ENCODE measurements at places on chromosomes 2 and 18.

- DNase-seq = no peak
These were observed 313.7 kb downstream of the ZNF521 start for GRCh38 chr18:25038261-25038660.

DNA sequence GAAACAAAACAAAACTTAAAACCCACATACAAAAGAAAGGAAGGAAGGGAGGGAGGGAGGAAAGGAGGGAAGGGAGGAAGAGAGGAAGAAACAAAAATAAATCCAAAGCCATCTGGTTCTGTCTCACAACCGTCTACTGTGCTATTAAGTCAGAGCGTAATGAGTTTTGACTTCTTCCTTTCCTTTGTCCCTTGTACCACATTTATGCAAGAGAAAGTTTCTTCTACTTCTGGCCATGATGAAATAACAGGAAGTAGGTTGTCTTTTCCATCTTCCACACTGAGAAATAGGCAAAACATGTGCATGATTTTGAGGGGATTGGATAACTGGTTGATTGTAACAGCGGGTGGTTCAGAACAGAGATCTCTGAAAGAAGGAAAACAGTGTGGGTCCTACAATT, 121.4 kb downstream of the CTAGE1 start:
- DNase-seq = no peak

DNA sequence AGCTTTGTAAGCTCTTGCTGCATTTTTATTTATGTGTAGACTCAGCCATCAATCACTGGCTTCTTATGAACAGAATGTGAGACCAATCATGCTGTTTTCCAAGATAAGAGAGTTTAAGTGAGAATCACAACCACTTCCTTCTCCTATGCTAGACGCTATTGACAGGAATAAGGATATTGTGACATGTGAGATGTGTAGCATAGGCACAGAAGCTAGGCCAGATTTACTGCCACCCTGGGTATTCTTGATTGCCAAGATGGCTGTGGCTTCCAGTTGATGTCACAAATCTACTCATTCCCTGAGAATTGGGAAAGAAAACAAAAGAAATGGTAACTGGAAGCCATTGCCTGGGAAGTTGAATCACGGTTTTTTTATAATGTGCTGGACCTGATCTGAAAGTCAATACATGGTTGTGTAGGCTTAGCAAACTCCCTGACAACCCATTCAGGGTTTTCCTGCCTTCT, 49.9 kb downstream of the RAB27B start:
- DNase-seq = peak; percentile 3

DNA sequence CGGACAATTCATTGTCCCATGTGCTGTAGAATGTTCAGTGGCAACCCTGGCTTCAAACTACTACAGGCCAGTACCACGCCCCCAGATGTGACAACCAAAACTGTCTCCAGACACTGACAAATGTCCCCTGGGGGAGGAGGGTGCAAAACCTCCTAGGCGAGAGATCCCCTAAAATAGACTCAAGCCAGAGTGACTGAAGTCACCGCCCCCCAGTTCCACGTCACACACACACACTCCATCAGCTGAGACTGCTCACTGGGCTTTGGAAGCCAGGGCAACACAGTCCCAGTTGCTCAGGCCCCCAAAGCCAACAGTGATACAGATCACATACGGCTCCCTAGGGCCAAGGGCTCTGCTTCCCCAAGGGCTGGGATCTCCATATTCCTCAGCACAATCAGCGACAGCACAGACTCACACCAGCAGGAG, 19.1 kb downstream of the HDAC4 start:
- no peak for DNase-seq

- DNase-seq = peak; percentile 45
These were observed 256.6 kb upstream of the NT5C1B start for GRCh38 chr2:18845854-18846445.

DNA sequence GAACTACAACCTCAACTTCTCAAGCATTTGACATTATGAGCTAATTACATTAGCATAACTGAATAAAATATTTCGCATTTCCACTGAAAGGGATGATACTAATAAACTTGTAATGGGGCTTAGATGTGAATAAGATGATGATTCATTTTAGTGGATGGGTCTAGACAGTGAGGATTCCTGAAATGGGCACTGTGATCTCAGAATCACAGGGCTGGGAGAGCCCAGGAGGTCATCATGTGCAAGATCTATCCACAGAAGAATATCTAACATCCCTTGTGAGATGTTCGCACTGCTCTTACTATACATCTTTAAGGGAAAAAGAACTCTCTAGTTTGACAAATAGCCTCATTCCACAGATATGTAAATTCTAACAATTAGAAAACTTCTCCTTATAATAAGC, 245.7 kb downstream of the DYM start:
- DNase-seq = no peak

- DNase-seq = no peak
These were observed 22.2 kb upstream of the DNAH6 start for GRCh38 chr2:84494070-84494469.

- DNase-seq = no peak
These were observed 12.6 kb upstream of the SEC11C start for GRCh38 chr18:59127047-59127446.

DNA sequence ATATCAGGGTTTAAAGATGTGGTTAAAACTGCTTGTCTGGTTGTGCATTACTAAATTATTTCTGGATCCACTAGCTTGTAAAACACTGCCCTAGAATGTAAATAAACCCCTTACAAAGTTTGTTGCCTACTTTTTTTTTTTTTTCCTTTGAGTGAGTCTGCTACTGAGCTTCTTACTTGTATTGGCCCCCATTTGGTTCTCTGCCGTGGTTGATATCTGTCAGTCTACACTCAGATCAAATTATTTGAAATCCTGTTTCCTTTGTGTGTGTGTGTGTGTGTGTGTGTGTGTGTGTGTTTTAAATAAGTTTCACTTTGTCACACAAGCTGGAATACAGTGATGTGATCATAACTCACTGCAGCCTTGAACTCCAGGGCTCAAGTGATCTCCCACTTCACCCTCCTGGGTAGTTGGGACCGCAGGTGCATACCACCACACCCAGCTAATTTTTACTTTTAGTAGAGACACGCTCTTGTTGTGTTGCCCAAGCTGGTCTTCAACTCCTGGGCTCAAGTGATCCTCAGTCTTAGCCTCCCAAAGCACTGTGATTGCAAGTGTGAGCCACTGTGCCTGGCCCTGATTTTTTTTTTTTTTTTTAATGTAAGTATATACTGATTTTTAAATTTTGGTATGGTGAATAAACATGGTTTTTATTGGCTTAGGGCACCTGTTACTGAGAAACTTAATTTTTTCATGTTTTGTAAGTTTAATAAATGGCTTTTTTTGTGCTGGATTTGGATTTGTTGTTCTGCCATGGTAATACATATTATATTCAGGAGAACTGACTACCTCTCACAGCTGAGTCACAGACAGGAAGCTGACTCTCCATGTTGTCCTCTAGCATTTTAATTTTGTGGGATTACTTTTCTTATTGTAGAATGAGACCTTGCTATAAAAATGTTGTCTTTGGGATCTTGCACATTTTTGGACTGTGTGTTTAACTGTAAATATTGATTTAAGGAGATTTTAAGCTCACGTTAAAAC, 48.5 kb downstream of the MAP4K4 start:
- DNase-seq = peak; percentile 30

- DNase-seq = no peak
These were observed at the start of gene SOX11 for GRCh38 chr2:5691985-5692529. Gene SOX11 (plus strand): TSS chr2:5692384. CDS start chr2:5692722, 338 bp downstream.

GRCh38 chr2:234019896-234020295, 30.6 kb upstream of the SPP2 start:
- no peak for DNase-seq

Data from fibroblast of gingiva (primary cell).